ENCODE measurements at places on chromosomes 6 and 20. TPM values are rescaled to one million over a fixed set of nuclear protein-coding genes. Genes with fewer than 3 reads are reported as not detected.

Gene ANGPT4
- total RNA-seq = 0.67 TPM

Gene BPI
- total RNA-seq = 0.49 TPM

Gene PRSS16
- 18.0 TPM for total RNA-seq

Gene RAE1
- 20.3 TPM for total RNA-seq

Gene SLC35D3
- 0.09 TPM for total RNA-seq
